ENCODE measurements at places on chromosomes 6 and 20. TPM values are rescaled to one million over a fixed set of nuclear protein-coding genes. Genes with fewer than 3 reads are reported as not detected.

- DNase-seq = no peak
Observed at GRCh38 chr6:27141529-27142015, 105.9 kb upstream of the PRSS16 start.

FHL5 gene
- not detected for total RNA-seq

GRCh38 chr20:62406635-62407176, 379 bp downstream of the CABLES2 start:
- DNase-seq = no peak

TAGAP gene
- total RNA-seq = not detected

DNA sequence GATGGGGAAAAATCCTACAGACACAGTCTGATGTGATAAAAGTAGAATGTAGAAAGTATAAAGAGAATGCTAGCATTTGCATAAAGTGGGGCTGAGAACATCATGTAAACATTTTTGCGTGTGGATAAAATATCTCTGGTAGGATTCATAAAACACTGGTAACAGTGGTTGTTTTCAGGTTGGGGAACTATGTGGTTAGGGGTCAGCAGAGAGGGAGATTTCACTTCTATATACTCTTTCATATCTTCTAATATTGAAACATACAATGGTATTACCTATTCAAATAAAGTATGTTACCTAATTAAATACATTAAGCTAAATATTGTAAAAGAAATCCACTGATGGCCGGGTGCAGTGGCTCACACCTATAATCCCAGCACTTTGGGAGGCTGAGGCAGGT, 96.2 kb upstream of the CCDC167 start:
- DNase-seq = no peak

- no peak for DNase-seq
Observed at GRCh38 chr6:160202411-160202810, 56.2 kb downstream of the SLC22A2 start.

PAQR8 gene
- total RNA-seq = 1.7 TPM

B3GAT2 gene
- total RNA-seq = not detected
